ENCODE measurements at places on chromosomes 7 and 10.
A peak's percentile ranks its signal among the peaks of the same experiment; 100 is the strongest.

GRCh38 chr7:136528329-136528728, 340.1 kb upstream of the CHRM2 start:
- DNase-seq = no peak

DNA sequence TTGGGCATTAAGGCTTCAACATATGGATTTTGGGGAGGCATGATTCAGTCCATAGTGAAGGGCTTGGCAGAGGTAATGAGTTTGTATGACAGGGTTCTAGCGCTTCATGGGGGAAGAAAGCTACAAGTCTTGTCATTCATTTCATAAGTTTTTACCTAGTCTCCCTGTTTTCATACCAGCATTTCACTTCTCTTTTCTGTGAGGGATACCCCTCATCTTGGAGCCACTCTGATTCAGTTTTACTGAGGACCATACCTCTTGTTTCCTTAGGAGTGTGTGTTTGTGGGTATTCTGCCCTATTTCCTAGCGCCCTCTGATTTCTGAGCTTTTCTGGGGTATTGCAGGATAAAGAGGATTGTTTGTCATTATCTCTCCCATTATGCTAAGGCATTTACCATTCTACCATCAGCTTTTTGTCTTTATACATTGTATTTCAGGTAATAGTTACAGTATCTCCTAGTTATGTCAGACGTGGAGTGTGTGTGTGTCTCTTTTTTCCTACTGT, 6.8 kb downstream of the RSBN1L start:
- DNase-seq = no peak

GRCh38 chr7:5422396-5423305, 983 bp downstream of the TNRC18 start:
- no peak for DNase-seq

DNA sequence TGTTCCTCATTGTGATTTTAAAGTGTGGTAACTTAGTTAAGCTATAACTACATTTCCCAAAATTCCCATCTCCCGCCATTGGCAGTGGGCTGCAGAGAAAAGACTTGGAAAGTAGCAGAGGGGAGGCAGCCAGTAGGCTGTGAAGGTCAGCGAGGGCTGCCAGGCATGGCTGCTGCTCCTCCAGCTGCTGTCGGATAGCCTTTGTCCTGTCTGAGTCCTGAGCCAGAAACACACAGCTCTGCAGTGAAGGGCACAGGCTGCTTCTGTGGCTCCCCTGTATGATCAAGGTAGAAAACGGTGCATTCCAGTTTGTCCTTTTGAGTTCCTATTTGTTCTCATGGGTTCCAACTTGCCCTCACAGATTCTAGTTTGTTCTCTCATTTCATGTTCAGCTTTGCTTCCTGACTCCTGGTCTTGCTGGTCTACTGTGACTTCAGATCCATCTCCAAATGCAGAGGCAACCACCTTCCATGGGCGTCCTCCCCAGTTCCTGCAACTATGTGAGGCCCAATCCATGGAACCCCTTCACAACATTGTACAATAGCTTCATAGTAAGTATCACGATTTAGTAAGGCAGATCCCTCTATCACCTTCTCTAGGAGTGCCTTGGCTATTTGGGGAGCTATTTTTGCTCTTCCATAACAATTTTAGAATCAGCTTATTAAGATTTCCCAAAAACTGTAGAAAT, 31.7 kb downstream of the SYPL1 start:
- DNase-seq = no peak

GRCh38 chr10:1241322-1241890, 185.2 kb downstream of the WDR37 start:
- no peak for DNase-seq

DNA sequence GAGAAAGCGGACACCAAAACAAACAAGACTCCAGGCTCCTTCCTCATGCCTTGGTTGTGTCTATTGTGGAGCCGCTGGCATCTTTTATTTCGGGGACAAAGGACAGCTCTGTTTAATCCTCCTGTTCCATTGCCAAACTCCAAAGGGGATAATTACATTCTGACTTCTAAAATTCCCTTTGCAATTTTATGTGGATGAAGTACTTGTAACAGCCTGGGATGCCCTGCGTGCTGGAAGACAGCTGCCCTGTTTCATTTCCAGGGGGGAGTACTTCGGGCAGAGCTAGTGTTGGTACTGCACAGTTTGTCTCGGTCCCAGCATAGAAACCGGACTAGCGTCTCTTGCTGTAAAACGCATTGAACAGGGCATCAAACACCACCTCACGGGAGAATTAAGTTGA, 90.9 kb downstream of the BAMBI start:
- no peak for DNase-seq

GRCh38 chr10:126511917-126512479, 123.7 kb upstream of the ADAM12 start:
- no peak for DNase-seq

GRCh38 chr7:127253281-127254162, 781 bp upstream of the GRM8 start:
- DNase-seq = peak; percentile 41

GRCh38 chr7:89027781-89028180, 232.2 kb upstream of the TEX47 start:
- no peak for DNase-seq

- DNase-seq = no peak
Measured at GRCh38 chr7:157785486-157786186, 448.8 kb downstream of the DNAJB6 start.

GRCh38 chr7:130493275-130493873, 1.5 kb downstream of the MEST start:
- DNase-seq = no peak

DNA sequence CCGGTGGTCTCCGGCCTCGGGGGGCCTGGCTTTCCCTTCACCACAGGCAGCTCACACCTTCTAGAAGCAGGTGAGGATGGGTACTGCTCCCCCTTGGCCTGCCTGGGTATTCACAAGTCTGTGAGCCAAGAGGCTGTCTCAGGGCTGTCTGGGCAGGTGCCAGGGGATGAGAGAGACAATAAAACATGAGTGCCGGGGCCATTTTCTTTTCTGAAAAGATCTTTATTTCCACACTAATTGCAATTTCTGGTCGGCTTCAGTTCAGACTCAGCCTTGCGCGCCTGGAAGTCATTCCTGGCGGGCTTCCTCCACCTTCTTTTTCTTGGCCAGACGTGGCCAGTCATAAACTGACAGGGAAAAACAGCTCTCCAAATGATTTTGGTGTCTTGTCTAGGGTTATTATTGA, 171.2 kb downstream of the ARHGAP12 start:
- no peak for DNase-seq

DNA sequence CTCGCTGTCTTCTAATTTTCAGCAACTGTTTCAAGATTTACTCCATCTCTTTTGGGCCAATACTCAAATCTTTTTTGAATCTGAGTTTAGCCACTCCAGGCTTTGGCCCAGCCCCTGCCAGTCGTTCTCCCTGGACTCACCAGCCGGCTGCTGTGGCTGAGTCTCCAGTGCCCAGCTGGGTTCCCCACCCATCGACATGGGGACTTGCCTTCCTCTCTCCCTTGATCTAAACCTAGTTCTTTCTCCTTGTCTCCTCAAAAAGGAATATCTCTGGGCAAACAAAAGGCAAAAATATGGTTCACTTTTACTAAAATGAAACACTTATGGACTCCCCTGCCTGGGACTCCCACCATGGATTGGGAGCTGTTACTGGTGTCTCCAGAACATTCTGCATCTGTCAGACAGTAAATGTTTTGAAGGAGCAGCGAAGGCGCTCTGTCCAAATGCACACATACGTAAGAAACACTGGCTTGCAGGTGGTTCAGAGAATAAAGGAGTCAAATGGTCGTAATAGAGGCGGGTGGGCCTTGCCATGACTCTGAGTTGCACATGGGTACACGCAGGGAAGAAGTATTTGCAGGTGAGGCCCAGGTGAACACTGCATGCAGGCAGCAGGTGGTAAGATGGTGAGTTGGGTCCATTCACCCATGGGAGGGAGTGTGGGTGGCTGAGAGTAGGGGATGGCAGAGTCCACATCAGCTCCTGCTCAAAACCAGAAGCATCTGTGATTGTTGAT, 35.5 kb upstream of the HABP2 start:
- no peak for DNase-seq

- no peak for DNase-seq
Measured at GRCh38 chr10:52746169-52746568, 26.4 kb downstream of the MBL2 start.

GRCh38 chr10:130746311-130746710, 565.2 kb downstream of the TCERG1L start:
- DNase-seq = no peak

GRCh38 chr7:19110026-19110730, 7.3 kb downstream of the TWIST1 start:
- no peak for DNase-seq

GRCh38 chr7:55069271-55069792, 50.5 kb downstream of the EGFR start:
- DNase-seq = no peak

GRCh38 chr7:128431221-128431620, 21.4 kb upstream of the IMPDH1 start:
- no peak for DNase-seq

GRCh38 chr7:159205833-159206232, 61.2 kb upstream of the VIPR2 start:
- DNase-seq = no peak

DNA sequence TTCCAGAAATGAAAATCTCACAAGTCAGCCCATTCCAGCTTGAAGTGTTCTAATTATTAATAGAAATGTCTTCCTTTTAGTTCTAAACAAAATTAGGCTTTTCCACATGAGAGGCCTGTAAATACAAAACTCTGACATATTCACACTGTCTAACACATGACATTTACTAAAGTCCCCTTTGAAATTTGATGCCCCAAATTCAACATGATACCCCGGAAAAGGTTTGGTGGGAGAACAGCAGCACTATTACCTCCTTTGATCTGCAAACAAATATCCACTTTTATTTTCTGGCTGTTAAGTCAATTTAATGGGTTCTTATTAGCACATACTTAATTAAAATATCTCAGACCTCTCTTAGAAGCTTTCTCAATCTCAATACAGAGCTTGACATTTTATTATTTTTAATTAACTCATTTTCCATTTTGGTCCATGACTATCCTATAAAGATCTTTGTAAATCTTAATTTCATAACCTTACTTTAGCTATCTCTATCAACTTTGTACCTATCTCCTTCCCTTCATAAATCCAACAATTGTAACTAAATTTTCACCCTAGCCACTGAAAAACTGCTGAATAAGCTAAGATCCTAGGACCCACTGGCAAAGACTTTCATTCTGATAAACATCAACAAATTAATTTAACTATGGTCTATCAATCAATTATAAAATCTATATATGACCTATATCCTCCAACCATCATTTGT, 63.2 kb downstream of the USP6NL start:
- DNase-seq = no peak

GRCh38 chr10:109619914-109620313, 303.4 kb downstream of the XPNPEP1 start:
- no peak for DNase-seq

- DNase-seq = no peak
Measured at GRCh38 chr10:49005270-49005669, 65.6 kb upstream of the LRRC18 start.

DNA sequence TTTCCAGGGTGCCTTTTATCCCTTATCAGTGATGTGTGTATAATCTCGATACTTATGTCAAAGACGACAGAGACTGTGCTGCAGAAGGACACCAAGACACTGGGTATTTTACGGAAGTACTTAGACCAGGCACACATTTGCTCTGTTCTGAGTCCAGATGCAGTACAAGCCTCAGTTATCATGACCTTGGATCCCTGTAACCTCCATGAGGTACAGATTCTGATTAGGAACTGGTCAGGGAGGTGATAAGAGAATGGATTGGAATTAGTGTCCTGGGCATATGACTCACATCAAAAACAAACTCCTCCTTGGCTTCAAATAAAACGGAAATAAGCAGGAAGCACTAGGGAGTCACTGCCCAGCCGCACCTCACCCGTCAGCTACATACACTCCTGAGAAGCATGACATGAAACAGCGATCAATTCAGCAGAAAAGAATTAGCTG, 146.5 kb downstream of the SFMBT2 start:
- no peak for DNase-seq

GRCh38 chr10:67696029-67696428, at the start of gene CTNNA3:
Gene CTNNA3 (minus strand): TSS chr10:67696195.
- DNase-seq = no peak

DNA sequence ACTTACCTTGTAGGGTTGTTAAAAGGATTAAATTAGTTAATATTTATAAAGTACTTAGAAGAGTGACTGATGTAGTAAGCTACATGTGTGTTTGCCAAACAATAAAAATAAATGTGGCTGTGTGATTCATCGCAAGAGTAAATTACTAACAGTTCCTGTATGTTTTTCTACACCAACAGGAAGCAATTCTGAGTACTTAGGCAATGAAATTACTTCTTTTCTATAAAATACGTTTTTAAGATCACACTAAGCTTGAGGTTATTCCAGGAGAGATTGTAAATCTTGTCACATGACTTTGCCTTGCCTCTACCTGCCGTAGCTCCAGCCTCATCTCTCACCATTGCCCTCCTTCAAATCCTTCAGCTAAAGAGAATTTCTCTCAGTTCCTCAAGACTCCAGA, 18.1 kb upstream of the GSTK1 start:
- DNase-seq = no peak

- no peak for DNase-seq
Measured at GRCh38 chr7:143256932-143257331, 6.3 kb upstream of the GSTK1 start.

DNA sequence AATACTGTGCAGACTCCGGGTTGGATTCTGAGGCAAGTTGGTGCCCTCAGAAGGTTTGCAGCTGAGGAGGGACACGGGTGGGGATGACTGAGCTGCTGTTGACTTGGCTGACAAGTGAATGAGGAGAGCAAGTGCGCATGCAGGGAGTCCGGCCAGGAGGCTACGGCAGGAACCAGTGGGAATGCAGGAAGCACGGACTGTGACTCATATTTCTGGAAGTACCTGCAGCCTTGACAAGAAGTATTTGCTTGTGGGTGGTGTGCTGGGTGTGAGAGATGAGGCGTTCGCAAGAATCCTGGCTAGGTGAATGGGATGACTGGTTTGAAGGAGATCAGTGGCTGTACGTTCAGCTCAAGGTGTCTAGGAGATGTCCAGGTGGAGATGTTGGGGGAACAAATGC, 30.8 kb upstream of the FXYD4 start:
- no peak for DNase-seq

DNA sequence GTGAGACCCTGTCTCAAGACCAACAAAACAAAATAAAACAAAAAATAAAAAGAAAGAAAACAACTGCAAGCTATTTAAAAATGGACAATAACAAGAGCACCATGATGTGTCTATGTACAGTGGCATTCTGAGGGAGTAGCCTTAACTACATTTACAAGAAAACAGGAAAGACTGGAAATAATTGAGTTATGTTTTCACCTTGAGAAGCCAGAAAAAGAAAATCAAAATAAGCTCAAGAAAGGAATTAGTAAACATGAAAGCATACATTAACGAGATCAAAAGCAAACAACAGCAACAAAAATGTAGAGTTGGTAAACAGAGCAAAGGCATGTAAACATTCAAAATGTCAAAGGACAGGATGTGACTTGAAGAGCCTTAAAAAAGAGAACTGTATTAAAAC, 36.7 kb downstream of the TEX36 start:
- DNase-seq = no peak

DNA sequence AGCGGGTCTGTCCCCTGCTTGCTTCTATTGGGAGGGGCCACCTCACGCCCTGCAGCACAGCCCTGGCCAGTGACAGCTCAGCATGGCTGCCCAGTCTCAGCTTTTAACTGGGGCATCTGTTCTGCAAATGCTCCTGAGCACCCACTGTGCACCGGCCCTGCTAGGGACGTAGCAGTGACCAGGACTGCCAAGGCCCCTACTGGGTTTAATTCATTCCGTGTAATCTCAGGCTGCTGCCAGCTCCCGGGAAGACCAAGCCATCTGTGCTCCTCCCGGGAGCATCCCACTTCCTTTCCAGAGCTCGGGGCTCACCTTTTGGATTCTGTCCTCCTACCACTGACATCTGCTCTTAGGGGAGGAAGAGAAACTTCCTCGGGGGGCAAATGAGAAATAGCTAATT, 85.2 kb downstream of the ADARB2 start:
- no peak for DNase-seq
